NCI-H2029 treated with DMSO at 0.1 percent for 48 hours (cell line): ENCODE measurements at places on chromosomes 16 and 17.

DNA sequence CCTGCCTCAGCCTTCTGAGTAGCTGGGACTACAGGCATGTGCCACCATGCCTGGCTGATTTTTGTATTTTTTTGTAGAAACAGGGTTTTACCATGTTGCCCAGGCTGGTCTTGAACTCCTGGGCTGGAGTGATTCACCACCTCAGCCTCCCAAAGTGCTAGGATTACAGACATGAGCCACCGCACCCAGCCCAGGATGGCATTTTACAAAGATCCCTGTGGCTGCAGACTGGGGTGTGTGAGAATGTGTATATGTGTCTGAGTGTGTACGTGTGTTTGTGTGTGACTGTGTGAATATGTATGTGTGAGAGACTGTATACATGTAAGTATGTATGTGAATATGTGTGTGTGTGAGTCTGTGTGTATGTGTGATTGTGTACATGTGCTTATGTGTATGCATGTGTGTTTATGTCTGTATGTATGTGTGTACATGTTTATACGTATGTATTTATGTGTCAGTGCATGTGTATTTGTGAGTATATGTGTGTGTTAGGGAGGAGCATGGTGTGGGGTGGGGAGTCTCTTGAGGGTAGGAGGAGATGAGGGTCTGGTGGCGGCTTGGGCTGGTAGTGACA, 17.0 kb downstream of the RPTOR start:
- no peak for DNase-seq

GRCh38 chr16:81140930-81141780, 45.0 kb upstream of the GCSH start:
- no peak for DNase-seq

DNA sequence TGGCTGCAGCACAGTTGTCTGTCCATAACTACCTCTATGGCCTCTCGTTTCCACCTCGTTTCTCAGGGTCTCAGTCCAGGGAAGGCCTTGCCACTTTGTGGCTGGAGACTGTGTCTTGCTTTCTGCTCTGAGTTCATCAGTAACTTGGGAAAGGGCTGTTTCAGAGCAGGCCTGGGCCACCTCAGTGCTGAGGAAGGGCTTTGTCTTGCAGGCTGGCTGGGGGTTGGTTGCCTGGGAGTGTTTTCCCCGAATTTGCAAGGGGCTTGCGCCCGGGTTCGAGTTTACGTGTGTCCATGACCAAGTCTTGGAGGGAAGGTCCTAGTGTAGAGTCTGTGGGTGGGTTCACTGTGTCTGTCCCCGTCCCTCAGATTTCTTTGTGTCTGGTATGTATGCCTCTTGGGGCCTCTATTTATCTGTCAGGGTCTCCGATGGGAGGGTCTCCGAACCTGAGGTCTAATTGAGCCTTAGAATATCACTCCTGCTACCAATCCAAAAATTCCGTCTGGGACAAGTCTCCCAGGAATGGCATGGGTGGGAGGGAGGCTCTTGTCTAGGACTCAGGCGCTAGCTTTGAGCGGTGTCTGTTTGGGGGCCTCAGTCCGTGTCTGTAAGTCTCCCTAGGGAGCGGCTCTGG, 594 bp upstream of the TGFB1I1 start:
- DNase-seq = no peak

DNA sequence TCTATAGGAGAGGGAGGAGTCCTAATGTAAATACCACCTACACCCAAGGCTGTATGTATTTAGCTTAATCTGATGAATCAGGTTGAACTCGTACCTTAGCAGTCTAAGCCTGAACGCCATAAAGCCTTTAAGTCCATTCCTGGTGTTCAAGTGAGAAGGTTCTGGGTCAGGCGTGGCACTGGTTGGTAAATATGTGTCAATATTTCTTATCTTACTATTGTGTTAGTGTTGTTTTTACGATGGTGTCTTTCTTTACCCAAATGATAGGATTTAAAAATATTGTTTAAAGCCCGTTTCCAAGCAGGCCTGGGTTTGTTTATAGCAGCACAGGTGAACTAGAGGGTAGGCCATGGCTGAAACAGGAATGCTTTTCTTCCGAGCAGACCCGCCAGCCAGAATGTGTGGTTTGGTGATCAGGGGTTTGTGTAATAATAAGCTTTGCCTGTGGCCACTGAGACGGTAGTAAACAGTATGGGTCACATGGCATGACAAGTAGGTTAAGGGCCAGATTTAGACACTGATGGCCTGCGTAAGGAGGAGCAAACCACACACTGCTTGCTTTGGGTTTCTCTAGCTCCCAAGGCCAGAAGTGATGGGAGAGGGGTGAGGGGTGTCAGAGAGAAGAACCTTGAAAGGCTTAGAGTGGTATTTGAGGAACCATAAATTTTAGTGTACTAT, 3.3 kb downstream of the TMEM94 start:
- DNase-seq = no peak

DNA sequence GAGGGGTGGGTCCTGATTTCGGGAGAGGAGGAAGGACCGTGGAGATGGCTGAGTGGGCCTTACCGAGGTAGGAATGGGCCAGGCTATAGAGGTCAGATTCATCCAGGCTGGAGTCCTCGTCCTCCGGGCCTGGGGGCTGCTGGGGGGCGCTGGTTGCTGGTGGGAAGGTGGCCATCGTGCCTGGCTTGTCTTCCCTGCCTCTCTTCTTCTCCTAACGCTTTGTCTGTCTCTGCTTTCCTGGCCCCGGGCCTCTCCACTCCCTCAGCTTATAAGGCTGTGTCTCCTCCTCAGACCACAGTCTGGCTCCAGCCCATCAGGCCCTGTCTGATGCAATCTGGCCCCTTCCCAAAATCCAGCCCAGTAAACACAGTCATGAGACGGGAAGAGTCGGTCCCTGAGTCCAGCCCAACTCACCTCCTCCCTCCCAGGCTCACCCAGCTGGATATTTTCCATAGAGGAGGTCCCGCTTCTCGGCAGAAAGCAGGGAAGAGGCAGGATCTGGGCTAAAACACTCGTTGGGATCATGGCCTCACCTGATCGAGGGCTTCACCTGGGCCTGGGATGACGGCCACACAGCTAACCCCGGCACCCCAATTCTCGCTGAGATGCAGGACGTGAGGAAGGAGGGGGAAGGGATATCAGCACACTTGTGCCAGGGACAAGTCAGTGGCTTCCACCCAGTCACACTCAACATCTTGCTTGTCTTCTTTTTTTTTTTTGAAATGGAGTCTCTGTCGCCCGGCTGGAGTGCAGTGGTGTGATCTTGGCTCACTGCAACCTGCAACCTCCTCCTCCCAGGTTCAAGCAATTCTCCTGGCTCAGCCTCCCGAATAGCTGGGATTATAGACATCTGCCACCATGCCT, at the start of gene NUPR1:
NUPR1 (minus strand) TSS at position 242 of the 864 bp plus-strand sequence; CDS start at position 175, 67 bp downstream.
- peak; percentile 83 for DNase-seq

DNA sequence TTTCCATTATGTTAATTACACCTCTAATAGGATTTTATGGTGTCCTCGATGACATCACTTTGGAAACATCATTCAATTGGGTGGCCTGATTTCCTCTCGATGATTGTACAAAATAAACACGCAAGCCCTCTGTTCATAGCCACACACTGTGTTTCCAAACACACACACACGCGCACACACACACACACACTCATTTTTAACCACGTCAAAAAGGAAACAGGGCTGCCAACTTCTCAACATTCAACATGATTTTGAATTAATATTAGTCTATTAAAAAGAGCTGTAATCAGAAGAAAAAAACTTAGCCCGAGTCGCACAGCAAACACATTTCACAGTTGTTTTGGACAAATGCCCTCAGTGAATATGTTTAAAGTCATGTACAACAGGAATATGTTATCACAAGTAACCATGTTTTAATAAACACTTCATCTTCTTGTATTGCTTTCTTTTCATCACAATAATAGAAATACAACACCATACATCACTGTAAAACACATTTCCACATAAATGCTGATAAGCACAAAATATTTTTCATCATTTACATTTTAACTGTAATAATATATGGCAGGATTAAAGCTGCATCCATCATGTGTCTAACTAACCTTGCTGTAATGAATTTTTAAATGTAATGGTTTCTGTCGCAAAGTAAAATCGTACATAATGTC, 219.1 kb upstream of the IRX3 start:
- DNase-seq = peak; percentile 15

GRCh38 chr17:5194346-5194745, 2.7 kb upstream of the ZNF594 start:
- DNase-seq = no peak

- DNase-seq = no peak
Measured at GRCh38 chr17:72604518-72604917, 483.7 kb downstream of the SOX9 start.

GRCh38 chr17:31815212-31815730, 43.8 kb downstream of the COPRS start:
- DNase-seq = no peak

DNA sequence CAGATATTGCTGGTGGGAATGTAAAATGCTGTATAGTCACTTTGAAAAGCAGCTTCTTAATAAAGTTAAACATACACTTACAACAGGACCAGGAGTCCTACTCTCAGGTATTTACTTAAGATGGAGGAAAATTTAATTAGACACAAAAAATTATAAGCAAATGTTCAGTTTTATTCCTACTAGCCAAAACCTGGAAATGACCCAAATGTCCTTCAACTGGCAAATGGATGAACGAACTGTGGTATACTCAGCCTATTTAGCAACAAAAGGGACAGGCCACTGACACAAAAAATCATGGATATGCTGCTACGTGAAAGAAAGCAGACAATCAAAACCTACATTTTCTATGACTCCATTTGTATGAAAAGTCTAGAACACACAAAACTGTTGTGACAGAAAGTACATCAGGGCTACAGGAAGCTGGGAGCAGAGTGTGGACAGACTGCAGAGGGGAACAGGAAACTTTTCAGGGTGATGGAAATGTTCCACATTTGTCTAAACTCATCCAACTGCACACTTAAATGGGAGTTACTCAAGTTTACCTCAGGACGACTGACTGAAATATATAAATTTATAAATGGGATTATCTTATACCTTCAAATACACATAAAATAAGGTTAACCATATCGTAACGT, 49.3 kb upstream of the MNT start:
- DNase-seq = no peak

DNA sequence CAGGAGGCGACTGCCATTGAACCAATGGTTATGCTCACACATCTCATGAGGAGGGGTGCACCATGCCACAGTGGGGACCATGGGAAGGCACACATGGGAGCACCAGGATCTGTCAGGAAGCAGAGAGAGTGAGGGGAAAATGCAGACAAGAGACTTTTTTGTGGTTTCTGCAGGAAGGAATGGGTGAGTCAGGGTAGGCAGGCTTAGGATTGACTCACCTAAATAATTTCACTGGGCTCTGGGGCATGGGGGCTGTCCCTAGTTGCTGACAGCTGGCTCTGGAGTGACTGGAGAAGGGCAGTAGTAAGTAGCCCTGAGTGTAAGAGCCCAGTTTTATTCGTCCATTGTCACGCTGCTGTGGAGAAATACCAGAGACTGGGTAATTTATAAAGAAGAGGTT, 202.4 kb downstream of the AXIN2 start:
- no peak for DNase-seq

GRCh38 chr16:31108035-31108793, at the start of gene BCKDK:
Gene BCKDK (plus strand): TSS chr16:31108386. CDS start chr16:31109224, 838 bp downstream.
- DNase-seq = no peak

- no peak for DNase-seq
Measured at GRCh38 chr16:14502932-14503741, 126.9 kb downstream of the PARN start.

GRCh38 chr17:40382251-40382650, 17.7 kb upstream of the GJD3 start:
- no peak for DNase-seq

- no peak for DNase-seq
Measured at GRCh38 chr17:30263552-30264333, 28.0 kb downstream of the BLMH start.

DNA sequence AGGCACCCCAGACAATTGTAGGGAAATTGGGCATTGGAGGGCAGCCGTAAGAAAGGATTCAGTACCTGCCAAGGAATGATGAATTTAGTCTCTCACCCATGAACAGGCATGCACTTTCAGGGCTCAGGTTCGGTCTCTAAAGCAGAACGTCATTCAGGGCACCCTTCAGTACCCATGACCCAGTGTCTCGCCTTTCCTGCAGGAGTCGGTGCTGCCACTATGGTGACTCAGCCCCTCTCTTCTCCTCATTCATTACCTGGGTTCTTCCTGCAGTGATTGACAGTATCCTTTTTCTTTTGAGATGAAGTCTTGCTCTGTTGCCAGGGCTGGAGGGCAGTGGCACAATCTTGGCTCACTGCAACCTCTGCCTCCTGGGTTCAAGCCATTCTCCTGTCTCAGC, 8.4 kb downstream of the SOST start:
- no peak for DNase-seq

GRCh38 chr17:76458580-76459490, 5.9 kb upstream of the UBE2O start:
- no peak for DNase-seq

GRCh38 chr16:17101646-17102045, 369.1 kb downstream of the XYLT1 start:
- no peak for DNase-seq
